ENCODE measurements at places on chromosomes 11 and 22.

DNA sequence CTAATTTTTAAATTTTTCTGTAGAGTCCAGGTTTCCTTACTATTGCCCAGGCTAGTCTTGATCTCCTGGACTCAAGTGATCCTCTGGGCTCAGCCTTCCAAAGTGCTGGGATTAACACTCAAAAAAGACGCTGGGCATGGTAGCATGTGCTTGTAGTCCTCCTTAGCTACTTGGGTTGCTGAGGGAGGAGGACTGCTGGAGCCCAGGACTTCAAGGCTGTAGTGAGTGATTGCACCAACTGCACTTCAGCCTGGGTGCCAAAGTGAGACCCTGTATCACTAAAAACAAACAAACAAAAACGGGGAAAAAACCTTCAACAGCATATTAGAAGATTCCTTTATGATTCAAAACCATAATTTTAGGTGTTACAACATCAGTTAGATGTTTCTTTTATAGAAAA lies 44.6 kb downstream of the RSF1 start:
- DNase-seq = no peak

GRCh38 chr11:86244063-86244521 lies 461 bp upstream of the EED start:
- DNase-seq = peak; percentile 77

DNA sequence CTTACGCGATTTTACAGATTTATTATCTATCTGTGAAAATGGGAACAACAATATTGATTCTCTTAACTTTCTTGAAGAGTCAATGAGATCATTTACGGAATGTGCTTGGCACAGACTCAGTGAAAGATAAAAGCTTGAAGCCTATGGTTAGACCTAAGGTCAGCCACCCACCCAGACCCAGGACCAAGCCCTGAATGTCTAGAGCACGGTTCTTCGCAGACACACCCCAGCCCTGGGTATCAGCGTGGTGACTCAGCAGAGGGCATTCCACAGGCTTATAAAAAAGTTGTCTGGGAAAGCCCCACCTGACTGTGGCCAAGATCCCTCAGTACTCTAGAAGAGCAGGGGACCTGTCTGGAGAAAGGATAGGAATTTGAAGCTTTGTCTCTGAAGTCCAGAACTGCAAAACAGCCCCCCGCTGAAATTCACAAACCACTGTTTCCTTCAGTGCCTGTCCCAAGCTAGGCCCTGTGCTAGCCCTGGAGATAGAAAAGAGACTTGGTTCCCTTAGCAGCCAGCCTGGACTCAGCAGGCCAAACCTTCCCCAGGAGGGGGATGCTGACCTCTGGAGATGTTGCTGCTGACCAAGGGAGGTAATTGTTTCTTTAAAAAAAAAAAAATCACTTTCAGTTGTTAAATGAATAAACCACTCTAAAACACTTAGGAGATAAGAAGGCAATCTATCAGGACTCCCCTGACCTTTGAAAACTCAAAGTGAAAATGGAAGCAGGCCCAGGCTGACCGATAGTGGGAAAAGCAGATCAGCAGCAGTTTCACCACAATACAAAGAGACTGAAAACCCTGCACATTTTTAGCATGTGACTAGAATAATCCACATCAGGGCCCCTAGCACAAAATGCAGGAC lies 114.0 kb downstream of the ABTB2 start:
- peak; percentile 44 for DNase-seq

- no peak for DNase-seq
Observed at GRCh38 chr11:47383071-47383470, 4.7 kb upstream of the SPI1 start.

GRCh38 chr11:19430346-19430745 lies 189.6 kb upstream of the E2F8 start:
- no peak for DNase-seq

DNA sequence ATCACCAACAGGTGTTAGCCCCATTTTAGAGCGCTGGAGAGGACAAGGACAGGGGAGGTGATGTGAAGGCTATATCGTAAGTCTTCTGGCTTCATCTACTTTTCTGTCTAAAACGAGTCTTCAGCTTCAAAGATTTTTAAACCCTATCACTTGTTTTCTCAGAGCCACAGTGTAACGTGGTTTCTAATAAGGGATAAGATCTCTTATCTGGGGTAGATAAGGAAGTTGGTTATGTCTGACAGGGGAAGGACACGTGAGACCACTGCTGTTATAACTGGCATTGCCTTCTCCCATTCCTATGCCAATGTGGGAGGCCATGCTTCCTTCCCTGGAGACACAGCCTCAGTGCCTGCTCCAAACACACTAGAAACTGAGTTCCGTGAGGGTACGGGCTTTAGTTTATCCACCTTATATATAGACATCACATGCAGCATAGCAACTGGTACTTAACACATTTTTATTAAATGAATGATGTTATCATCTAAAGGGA lies 39.3 kb downstream of the LARGE2 start:
- DNase-seq = no peak

DNA sequence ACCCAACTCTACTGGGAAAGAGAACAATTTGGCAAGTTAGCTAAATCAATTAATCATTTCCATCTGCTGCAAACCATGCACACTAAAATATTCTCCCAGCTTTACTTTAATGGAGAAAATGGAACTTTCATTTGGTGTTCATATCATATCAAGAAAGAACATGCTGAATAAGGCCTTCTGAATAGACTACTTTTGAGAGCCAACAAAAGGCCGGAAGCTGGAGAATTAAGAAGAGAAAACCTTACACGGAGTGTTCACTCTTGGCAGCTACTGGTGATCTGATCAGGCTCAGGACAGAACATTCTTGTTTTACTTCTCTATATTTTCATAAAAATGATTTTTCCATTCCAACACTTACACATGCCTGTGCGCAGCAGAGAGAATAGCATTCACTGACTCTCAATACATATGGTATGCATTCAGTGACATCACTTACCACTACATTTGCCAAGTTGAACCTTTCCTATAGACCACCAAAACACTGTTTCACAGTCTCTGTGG lies 165.3 kb downstream of the TTC28 start:
- no peak for DNase-seq

DNA sequence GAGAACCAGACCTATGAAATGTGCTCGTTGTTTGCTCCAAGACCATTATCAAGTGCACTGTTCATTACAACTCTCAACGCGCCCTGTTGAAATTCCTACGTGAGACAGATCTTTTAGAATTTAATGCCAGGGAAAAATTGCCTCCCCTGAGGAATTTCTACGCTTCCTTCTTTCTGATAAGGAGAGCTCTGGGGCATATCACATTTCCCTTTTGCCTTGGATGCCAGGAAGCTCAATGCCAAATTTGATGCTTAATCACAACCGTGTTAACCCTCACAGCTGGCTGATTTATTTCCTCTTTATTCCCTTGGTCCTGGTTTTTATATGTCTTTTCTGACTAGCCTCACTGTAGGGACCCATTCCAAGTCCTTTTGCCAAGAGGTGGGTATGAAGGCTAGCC lies 109.4 kb downstream of the MICAL2 start:
- no peak for DNase-seq

GRCh38 chr22:24305260-24305692 lies 34.6 kb downstream of the SPECC1L start:
- DNase-seq = no peak

GRCh38 chr22:23903328-23903971 lies 9.3 kb downstream of the MIF start:
- DNase-seq = no peak

GRCh38 chr22:27399161-27399560 lies 402.4 kb downstream of the MN1 start:
- no peak for DNase-seq

GRCh38 chr11:126132319-126132718 lies 69.7 kb upstream of the CDON start:
- no peak for DNase-seq

GRCh38 chr22:41919357-41920224 lies 4.7 kb upstream of the SHISA8 start:
- no peak for DNase-seq

GRCh38 chr22:20639750-20640149 lies 132.3 kb downstream of the MED15 start:
- DNase-seq = no peak

DNA sequence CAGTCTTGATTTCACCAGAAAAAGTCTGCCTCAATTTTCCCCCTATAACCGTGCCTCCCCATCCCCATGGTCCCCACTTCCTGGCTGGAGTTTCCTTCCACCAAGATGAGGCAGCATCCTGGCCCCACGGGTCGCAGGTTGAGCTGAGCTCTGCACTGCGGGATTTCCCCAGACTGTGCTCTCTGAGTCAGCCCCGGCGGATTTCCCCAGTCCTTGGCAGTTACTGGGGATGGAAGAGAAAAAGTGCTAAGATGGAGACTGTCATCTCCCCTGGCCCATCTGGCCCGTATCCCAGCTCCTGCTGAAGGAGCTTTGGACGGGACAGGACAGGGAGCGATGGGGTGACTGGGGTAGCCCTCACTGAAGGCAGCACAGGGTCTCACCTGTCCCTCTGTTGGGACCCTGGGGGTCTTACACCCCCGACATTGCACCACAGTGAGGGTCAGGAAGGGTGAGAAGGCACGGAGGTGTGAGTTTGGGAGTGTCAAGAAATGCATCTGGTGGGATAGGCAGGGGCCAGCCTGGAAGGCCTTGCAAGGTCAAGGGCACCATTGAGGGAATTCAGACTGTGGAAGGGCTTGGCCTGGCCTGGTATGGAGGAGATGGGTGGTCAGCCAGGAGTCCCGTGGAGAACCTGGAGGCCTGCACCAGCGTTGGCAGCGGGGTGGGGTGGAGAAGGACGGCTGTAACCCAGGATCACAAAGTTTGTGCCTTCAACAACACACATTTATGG lies 36.5 kb downstream of the NADSYN1 start:
- DNase-seq = peak; percentile 30

DNA sequence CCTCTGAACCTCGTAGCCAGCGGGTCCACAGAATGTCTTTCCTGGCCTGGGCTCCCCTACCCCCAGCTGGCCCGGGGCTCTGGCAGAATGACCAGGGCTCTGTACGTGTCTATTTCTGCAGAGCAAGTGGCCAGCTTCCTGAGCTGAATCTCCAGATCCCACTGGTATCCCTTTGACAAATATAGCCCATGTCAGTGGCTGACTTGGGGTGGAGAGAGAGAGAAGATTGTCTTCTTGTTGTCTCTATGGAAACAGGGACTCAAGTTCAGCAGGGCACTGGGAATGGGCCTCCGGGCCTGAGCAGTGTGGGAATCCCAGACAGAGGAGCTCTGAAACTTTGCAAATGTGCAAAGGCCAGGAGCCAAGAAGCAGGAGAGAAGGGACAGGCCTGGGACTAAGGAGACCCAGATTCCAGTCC lies 33.9 kb downstream of the ANO1 start:
- DNase-seq = no peak

DNA sequence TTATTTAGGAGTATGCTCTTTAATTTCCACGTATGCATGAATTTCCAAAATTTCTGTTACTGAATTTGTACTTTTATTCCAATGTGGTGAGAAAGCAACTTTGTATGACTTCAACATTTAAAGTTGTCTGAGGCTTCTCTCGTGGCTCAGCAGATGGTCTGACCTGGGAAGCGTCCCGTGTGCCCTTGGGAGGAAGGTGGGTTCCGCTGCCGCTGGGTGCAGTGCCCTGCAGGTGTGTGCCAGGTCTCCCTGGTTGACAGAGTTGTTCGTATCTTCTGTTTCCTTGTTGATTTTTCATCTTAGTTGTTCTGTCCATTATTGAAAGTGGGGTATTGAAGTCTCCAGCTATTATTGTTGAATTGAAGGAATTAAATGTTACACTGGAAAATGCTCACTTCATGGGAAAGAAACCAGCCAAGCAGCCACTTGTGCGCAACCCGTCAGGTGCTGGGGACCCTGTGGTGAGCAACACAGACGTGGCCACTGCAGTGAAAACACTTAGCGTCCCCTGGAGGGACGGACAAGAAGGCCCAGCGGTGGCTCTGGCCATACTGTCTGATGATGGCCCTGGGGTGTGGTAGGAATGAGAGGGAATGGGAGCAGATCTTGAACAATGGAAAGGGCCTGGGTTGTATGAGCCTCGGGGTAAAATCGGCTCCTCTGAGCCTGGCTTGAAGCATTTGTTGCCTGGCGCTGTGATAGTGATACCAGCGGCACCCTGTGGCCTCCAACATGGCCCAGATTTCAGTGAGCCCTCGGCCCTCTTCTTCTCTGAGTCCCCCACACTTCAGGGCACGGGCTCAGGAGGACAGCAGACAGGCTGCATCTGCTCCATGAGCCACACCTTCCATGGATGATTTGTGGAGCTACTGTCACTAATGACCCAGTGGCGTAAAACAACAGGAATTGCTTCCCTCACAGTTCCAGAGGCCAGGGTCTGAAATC lies 31.5 kb upstream of the KRTAP5-7 start:
- DNase-seq = no peak

DNA sequence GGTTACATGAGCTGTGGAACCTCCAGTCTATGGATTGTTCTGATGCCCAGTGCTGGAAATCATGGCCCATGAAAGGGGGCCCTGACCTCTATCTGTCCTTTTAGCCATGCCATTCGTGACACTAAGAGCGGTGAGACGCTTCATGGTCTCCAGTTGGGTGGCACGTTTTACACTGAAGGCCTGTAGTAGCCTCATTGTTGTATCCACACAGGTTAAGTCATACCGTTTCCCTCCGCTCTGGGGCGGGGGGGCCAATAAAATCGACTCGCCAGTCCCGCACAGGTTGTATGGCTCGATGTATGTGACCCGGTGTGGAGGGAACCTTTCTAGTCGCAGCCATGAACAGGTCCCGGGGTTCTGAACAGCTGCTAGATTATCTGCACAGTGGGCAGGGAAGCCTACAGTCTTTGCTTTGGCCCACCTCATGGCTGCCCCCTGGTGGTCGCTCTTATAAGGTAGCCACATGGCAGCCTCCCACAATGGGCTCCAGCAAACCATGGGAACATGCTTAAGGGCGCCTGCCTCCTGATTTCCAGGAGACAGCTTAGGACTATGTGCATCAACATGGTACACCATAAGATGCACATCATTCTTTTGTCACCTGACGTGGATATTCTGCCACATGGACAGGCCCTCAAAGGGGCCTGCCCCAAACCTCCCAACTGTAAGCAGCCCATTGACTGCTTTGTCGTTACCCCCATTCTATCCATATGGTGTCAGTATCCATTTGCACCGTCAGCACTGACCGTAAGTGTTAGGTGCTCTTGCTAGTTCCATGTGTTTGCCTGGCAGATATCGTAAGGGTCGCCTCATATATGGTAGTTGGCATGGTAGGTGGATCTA lies 19.7 kb upstream of the APOL3 start:
- DNase-seq = peak; percentile 85

DNA sequence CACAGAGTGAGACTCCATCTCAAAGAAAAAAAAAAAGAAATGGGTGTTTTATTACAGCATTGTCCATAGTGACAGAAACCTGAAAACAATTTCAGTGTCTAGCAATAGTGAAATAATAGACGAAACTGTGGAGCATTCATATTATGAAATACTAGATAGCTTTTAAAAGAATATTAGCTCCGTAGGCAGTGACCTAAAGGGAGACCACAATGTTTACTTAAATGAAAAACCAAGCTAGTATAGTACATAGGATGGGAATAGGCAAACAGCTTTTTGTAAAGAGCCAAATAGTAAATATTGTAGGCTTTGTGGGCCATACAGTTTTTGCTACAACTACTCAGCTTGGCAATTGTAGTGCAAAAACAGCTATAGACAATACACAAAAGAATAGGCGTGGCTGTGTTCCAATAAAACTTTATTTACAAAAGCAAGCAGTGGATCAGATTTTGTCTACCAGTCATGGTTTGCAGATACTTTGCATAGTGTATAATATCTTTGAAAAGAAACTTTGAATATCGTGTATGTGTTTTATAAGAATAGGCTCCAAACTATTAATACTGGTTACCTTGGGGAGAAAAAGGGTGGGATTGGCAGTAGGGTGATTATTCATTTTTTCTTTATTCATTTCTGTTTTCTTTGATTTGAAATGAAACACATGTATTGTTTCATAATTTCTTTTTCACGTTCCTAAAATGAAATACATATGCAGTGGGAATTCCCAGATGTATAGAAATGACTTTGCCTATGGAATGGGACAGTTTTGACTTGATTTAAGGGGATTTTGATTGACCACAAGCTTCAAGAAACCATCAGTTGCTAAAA lies 50.7 kb downstream of the PRR5L start:
- no peak for DNase-seq

All from stimulated activated CD4-positive, alpha-beta T cell treated with anti-CD3 and anti-CD28 coated beads, Interleukin-1b, Interleukin-23, amount 100 ng/mL, for 24 hours (primary cell).